ENCODE measurements at places on chromosomes 13 and 19. TPM values are rescaled to one million over a fixed set of nuclear protein-coding genes. Genes with fewer than 3 reads are reported as not detected.

DNA sequence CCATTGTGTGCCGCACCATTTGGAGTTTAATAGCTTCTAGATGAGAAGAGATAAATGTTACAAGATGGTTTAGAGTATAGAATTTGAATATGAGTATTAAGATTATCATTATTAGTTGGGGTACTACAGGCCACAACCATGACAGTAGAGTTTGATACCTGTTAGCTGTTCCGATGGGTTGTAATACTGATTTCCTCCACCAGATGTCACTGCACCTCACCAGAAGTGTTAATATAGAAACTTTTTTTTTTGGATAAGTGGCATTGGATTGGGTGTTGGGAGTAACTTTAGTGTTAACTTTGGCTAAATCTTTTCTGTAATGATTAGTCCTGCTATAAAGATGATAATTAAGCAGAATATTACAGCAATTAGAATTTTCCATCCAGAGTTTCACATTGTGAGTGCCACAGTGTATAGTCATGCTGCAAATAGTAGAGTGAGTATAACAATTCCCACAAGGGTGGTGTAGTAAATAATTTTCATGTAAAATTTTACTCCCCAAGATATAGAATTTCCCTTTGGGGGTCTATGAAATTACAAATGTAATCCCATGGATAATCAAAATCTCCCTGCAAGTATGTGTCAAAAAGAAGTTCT, 56.3 kb downstream of the PSG3 start:
- peak; percentile 45 for DNase-seq

Gene FSD1
- total RNA-seq = 16.4 TPM

Gene FGF22
- 0.41 TPM for total RNA-seq

Gene LYL1
- 7.7 TPM for total RNA-seq

Gene ZNF552
- 14.3 TPM for total RNA-seq

Gene FARP1
- total RNA-seq = 1.2 TPM

Gene HCN2
- total RNA-seq = 1.6 TPM

Gene ZNF568
- 15.5 TPM for total RNA-seq

Data from natural killer cell (primary cell).